ENCODE measurements at places on chromosomes 4 and X.
A peak's percentile ranks its signal among the peaks of the same experiment; 100 is the strongest.

DNA sequence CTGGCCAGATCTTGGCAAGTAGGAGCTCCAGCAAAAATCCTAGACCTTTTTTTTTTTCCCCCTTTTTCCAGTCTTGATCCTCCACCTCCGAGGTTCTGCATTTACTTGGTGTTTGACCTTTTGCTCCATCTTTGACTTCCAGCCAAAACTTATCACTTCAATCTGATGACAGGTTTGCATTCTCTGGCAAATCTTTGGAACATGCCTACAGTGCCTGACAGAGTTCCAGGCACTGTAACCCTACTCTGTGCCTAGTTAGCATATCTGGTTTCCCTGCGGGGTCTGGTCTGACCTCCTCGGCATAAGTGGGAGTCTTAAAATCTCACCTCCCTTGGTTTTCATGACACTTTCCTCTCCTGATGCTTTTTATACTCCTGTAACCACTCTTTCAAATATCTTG is 39.4 kb upstream of the NR3C2 start:
- DNase-seq, result no peak

GRCh38 chr4:154707877-154708276 is 35.9 kb upstream of the LRAT start:
- DNase-seq, result peak; percentile 46

DNA sequence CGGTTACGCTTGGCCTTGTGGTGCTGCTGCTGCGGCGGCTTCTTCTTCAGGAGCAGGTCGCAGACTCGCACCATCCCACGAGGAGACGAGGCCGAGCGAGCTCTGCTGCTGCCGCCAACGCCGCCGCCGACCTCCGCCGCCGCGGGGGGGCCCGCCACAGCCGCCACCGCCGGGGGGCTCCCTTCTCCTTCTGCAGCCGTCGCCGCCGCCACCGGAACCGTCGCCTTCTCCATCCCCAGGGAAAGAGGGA is 237 bp downstream of the ANKRD17 start:
- DNase-seq, result no peak

DNA sequence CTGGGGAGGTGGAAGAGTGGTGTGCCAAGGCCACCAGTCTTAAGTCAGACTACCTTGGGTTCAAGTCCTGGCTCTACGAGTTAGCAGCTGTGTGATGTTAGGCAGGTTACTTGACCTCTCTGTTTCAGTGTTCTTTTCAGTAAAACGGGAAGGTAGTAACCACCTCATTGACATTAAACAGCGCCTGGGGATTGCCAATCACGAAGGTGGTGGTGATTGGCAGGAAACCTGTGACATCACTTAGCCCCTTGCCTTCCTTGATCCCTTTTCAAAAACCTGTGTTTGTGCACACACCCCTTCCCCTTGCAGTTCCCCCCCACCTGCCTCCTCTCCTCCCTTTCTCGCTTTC is 7.6 kb downstream of the KLF3 start:
- DNase-seq, result no peak

GRCh38 chr4:8837181-8837841 is 34.3 kb downstream of the HMX1 start:
- DNase-seq, result no peak

DNA sequence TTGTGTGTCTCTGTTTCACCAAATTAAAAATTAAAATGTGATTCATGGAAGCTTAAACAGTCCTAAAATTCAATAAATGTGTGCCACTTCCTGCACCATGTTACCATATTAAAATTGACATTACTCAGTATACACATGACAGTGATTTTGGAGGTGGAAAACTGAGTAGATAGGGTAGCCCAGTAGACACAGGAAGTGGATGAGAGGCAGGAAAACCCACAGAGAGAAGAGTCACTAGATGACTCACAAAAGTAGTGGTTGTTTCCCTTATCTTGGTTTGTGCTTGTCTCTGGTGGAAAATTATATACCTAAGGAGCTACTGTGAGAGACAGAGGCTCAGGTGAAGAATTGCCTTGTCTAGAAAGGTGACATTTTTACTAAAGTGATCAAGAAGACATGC is 375.8 kb upstream of the CXorf51B start:
- DNase-seq, result no peak

- DNase-seq, result no peak
These were observed 246.3 kb downstream of the PPP3CA start for GRCh38 chr4:101101072-101101471.

GRCh38 chr4:28391877-28392276 is 1531.2 kb downstream of the STIM2 start:
- DNase-seq, result no peak

DNA sequence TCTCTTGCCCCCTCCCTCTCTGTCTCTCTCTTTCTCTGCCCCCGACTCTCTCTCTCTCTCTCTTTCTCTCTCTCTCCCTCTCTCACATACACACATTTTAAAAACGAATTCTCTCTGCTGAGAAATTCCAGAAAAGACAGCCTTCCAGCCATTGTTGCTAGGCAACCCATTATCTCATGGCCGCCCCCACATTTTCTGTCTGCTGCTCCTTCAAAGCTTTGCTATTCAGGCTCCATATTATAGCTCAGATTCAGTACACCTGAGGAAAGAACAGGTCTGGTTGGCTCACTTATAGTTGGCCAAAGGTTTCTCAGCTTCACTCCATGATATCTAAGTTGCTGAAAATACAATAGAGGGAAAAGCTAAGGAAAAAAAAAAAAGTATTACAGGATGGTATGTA is 174.4 kb upstream of the RADX start:
- DNase-seq, result no peak

DNA sequence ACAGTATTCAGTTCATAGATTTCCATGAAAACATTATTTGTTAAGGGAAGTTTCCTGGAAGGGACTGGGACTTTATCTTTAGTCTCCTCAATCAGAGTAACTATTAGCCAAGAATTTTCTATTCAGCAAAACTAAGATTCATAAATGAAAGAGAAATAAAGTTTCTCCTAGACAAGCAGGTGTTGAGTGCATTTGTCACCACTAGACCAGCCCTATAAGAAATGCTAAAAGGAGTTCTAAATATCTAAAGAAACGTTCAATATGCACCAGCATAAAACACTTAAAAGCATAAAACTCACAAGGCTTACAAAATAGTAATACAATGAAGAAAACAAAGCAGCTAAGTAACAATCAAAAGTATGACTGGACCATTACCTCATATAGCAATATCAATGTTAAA is 423.0 kb downstream of the TECRL start:
- no peak for DNase-seq

DNA sequence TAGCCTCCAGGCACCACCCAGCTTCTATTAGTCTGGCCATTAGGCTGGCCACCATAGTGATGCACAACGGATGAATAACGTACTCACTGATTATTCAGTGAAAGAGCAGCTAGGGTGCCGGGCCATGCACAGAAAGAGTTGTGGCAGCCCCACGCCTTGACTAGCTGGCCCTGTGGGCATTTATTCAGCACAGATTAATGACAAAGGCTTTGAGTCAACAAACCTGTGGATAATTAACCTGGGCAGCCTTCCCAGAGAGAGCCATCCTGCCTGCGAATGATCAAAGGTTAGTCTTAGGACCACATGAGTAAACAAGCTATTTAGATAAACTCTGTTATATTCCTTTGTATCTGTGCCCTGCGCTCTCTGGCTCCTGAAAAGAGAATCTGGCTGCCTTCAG is 37.2 kb downstream of the MAP9 start:
- no peak for DNase-seq
